HAP-1 (cell line): ENCODE measurements at places on chromosomes 6 and 20.

- no peak for DNase-seq
Observed at GRCh38 chr6:33451606-33452005, 2.8 kb upstream of the ZBTB9 start.

DNA sequence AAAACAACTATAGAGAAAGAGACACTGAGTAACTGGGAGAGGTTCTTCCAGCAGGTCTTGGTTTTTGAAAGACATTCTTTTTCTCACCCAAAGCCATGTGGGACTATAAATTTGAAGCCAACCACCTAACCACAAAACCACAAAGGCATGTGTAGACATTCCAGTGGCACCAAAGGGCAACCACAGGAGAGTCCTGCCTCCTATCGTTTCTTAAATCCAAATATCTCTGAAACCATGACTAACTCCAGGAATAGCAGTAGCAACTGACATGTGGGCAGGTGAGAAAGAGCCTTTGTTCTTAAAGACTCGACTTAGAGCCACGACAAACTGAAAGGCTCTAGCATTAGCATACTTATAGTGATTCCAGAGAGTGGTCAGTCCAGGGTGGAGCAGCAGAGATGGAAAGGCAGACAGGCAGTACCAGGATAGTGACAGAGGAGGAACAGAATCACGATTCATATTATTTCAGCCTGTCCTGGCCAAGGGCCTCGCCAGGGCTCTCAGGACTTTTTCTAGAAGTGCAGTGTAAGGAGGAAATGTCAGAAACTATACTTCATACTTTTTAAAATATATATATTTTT, 9.4 kb upstream of the COL9A1 start:
- DNase-seq = peak; percentile 22

DNA sequence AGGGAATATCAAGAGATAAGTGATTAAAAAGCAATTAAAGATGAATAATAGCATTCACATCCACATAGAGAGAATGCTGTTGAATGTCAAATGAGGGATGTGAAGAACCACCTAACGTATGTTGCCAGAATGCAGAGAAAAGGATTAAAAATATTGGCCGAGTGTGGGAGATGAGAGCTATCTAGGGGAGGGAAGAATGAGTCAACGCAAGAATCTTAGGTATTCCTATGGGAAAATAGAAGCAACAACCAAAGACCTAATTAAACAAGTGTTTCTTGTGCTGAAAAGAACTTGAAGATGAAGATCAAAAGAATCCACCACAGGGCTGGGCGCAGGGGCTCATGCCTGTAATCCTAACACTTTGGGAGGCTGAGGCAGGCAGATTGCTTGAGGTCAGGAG, 12.2 kb upstream of the RSPH3 start:
- no peak for DNase-seq

GRCh38 chr6:143253586-143253985, 192.9 kb downstream of the AIG1 start:
- DNase-seq = no peak

- DNase-seq = peak; percentile 11
Observed at GRCh38 chr6:157528931-157529653, 148.1 kb downstream of the ZDHHC14 start.

DNA sequence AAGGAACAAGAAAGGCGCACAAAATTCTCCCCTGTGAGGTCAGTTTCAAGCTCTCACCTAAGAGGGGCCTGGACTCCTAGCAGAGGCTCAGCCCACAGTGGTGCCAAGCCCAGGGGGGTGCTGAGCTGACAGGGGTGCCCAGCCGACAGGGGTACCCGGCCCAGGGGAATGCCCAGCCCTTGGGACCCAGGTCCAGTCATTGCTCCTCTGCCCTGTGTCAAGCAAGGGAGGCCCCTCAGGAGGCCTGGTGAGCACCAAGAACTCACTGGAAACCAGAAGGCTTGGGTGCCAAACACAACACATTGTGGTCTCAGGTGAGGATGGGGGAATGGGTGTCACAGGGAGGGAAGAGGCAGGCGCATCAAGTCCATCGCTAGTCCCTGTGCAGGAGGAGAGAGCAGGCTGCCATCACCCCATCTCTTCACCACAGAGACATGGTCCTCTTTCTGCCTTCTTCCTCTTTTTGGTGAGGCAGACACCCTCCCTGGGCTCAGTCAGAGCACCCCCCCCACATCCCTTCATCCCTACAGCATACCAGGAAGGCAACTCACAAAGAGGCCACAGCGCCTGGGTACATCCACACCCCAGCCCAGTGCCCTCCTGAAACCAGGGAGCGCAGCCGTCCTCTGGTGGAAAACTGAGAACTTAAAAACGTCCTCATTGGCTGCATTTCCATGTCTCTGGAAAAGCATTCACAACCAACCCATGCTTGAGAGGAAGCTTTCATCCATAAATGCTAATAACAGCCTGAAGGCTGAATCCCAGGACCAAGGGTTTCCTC, 111.3 kb downstream of the BANF2 start:
- DNase-seq = no peak

DNA sequence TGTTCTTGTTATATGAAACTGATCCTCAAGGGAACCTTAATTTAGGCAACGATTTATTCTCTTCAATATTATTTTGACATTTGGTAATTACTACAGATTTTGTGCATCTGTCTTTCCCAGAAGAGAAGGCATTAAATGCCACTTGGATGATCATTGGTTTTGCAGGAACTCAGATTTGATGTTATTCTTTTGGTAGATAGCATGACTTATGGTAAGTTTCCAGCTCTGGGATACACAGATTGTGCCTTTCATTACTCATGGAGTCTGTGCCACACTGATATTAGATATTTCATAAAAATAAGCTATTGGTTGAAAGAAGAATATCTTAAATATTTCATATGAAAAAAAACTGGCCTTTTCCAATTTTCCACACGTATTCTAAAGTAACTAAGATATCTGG, 120.1 kb downstream of the AIG1 start:
- no peak for DNase-seq

DNA sequence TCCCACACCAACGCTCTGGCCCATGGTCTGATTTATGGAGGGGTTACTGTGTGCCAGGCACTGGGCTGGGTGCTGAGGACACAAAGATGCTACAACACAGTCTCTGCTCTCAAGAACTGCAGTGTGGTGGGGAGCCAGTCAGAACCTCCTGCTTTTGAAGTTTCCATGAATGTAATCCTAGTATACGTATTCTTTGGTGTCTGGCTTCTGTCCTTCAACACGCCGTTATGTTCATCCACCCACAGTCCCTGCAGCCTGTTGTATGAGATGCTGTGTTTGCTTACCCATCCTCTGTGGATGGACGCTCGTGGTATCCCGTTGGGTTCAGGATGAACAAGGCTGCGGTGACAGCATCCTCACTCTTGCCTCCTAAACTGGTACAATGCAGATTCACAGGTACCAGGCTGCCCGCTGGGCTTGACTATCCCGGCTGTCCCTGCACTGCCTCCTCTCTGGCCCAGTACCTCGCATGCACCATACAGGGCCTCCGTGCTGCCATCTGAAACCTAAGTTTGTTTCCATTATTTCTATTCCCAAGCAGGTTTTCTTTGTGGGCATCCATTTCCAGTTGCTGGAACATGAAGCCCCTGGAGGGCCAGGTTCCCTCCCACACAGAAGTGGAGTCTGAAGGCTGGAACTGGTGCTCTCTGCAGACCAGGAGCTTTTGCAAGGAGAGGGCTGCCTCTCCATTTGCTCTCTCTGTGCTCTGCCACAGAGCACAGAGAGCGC, 364.5 kb downstream of the ZFAND3 start:
- DNase-seq = no peak

DNA sequence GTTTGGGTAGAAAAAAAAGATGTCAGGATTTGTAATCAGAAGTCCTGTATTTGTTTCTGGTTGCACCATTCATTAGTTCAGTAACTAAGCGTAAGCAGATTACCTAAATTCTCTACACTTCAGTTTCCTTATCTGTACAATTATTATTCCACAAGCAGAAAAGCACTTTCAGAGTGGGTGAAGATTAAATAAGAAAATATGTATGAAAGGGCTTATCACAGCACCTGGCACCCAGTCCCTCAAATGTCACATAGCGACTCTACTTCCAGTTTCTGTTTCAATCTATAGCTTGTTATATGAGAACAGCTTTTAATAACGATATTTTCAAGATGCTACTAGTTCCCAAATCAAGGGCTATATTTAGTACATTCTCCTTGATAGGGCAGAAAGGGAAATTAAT, 31.4 kb downstream of the RGS17 start:
- no peak for DNase-seq

GRCh38 chr6:1603708-1604107, 6.0 kb upstream of the FOXC1 start:
- DNase-seq = no peak

DNA sequence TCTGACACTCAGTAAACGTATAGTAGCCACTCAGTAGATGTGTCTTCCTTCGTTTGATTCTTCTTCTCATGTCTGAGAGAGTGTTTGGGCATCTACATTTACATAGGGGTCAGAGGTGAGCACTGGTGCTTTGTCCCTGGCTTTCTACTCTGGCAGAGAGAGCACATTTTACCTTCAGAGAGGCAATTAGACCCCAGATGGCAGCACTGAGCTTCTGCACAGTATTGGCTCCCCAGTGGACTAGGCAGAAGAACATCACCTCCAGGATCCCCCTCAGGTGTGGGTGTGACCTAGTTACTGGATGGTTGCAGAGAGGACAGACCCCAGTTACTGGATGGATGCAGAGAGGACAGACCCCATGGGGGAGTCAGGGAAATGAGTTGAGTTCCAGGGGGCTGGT, 327.2 kb downstream of the DHX35 start:
- no peak for DNase-seq

DNA sequence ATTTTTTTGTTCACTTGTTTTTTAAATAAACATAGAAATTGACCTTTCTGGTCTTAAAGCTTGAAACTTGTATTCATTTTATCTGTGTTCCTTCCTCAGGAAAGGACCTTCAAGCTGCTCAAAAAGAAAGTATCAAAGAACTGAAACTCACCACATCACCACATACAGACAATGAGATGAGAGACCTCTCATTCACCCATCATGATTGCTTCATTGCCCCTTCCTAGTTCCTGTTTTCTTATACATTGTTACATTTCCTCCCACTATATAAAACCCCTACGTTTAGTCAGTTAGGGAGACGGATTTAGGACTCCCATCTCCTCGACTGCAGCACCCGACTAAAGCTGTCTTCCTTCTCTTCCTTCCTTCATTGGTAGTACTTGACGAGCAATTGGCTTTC, 180.5 kb upstream of the OPRM1 start:
- no peak for DNase-seq

DNA sequence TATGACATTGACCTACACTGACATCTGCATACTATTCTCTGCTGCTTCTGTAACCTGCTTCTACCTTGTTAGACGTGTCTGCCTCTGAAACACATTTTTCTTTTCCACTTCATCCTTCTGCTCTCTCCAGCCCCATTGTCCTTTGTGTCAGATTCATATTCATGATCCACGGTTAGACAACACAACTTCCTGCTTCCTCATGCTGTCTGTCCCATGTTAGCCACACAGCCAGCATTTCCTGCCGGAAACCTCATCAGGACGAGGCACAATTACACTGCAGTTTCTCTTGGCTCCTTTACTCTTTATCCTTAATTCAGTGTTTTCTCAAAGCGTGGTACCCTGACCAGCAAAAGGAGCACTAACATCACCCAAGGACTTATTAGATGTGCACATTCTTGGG, 150.2 kb downstream of the TBC1D7 start:
- no peak for DNase-seq

- DNase-seq = no peak
Observed at GRCh38 chr6:2850538-2851113, 9.0 kb upstream of the SERPINB1 start.

- no peak for DNase-seq
Observed at GRCh38 chr6:41840326-41840725, 52.8 kb downstream of the TOMM6 start.

- no peak for DNase-seq
Observed at GRCh38 chr20:57985278-57985677, 243.2 kb downstream of the ANKRD60 start.

GRCh38 chr6:29510746-29511300, 23.1 kb upstream of the MAS1L start:
- DNase-seq = no peak

DNA sequence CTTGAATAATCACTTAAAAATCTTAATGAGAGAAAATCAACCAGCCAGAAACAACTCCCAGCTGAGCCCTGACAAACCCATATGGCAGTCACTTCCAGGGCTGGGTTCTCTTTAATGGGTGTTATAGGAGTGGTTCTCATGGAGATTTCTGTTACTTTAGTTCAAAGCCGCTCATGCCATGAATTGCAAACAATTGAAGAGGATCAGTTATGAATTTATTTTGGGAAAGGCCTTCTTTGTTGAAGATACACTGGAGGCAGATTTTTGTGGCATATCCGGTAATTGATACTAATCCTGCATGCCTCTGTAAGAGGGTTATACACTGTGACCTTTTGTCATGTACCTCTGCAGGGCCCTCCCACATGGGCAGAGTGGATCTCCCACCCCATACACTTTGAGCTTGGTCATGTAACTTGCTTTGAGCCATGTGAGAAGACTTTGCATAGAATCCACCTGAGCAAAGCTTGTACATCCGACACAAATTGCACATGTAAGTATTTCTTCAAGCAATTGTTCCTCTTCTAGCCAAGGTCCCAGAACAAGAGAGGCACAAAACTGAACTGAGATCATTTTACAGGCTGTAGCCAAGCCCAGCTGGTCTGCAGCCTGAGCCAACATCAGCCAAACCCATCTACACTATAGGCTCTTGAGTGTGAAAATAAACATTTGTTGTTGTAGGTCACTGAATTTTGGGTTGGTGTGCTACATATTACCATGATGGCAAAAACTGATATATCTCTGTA, 492.3 kb downstream of the PREX1 start:
- DNase-seq = peak; percentile 81

DNA sequence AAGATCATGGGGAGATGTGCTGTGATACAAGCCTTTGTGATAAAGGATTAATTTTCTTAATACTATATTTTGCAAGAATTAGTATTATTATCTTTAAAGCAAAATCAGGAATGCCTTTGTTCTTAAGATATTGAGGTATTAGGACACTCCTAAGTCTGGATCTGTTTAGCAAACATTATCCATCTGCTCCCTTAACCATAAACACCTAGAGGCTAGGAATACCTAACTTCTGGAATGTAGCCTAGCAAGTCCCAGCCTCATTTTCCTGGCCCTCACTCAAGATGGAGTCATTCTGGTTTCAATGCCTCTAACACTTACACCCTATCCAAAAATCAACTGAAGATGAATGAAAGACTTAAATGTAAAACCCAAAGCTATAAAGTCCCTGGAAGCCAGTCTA, 106.3 kb upstream of the GJE1 start:
- DNase-seq = no peak

GRCh38 chr20:63635431-63636141, 8.7 kb upstream of the GMEB2 start:
- no peak for DNase-seq

DNA sequence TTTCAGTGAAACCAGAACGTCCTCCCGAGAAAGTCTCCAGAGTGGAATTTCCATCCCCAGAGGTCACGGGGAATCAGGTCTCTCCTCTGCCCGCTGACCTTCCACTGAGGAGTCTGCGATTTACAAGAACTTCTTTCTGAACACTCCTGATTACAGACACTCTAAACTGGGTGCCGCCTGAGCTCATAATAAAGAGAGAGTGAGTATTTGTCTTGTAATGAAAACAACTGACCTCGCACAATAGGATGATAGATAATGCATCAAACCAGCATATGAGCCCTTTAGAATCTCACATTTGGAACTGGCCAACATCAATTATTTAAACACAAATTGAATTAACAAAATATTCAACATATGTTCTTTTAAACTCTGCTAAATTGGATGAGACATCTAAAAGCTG, 47.5 kb downstream of the DLL1 start:
- no peak for DNase-seq

- no peak for DNase-seq
Observed at GRCh38 chr6:15252195-15252594, 6.3 kb downstream of the JARID2 start.

- no peak for DNase-seq
Observed at GRCh38 chr20:11853359-11853758, 64.3 kb upstream of the BTBD3 start.

GRCh38 chr20:50471231-50471630, 39.0 kb upstream of the PTPN1 start:
- no peak for DNase-seq
